Neural crest cell (in vitro differentiated cells): ENCODE measurements at places on chromosomes 16 and 17. TPM values are rescaled to one million over a fixed set of nuclear protein-coding genes. Genes with fewer than 3 reads are reported as not detected.

The PFN1 gene
- total RNA-seq = 626 and 630 TPM in 2 replicates

The SULT1A3 gene
- total RNA-seq = 23.9 and 26.4 TPM in 2 replicates

The KRTAP2-1 gene
- total RNA-seq = not detected in 2 replicates

The RNF43 gene
- 2.0 and 3.2 TPM in 2 replicates for total RNA-seq

The CCL16 gene
- total RNA-seq = not detected in 2 replicates

The TRIM16 gene
- total RNA-seq = 31.8 and 34.8 TPM in 2 replicates

The NSF gene
- 47.9 and 48.7 TPM in 2 replicates for total RNA-seq

The NOS2 gene
- total RNA-seq = 0.66 and 0.91 TPM in 2 replicates

- DNase-seq = no peak
Measured at GRCh38 chr17:48929812-48930165, 14.9 kb downstream of the SNF8 start.

DNA sequence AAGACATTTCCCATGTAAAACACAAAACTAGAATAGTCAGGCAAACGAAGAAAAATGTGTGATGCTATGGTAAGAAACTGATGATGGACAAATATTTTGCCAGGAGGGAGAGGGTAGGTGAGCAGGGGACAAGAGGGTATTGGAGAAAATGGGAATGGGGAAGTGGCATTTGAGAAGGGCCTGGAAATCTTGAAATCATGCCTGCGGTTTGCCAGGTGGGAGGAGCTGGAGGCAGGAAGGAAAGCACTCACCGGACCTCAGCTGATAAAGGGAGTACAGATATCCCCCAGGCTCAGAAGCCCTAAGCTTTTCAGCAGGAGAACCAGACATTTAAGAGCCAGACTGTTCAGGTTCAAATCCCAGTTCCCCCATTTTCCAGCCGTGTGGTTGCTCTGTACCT, 103.6 kb downstream of the GSG1L start:
- no peak for DNase-seq

DNA sequence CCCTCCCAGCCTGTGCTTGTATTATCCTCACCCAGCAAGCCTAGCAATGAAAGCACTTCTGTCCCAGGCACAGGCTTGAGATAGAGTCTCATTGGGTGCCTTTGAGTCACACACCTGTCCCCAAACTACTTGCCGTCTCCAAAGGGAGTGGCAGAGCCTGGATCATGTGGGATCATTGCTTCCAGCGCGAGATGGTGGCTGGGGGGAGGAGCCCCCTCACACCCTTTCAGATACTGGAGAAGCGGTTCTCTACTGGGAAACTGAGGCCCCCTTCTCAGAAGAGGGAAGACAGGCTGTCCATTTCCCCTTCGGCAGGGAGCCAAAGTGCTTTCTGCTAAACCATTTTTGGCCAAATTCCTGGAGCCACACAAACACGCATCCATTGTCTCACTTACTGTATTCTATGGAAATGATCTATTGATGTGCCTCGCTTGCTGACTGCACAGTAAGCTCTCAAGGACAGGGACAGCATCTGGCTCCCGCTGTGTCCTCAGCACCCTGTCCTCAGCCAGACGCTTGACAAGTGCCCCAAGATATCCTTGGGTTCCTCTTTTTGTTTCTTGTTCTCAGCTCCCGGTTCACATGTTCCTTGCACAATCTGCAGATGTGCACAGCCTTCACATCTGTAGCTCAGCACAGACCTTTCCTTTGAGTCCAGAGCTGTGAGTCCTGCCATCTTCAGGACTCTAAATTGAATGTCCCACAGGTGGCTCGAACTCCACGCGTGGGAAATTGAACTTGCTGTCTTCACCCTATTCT, 26.0 kb upstream of the DLX3 start:
- no peak for DNase-seq

DNA sequence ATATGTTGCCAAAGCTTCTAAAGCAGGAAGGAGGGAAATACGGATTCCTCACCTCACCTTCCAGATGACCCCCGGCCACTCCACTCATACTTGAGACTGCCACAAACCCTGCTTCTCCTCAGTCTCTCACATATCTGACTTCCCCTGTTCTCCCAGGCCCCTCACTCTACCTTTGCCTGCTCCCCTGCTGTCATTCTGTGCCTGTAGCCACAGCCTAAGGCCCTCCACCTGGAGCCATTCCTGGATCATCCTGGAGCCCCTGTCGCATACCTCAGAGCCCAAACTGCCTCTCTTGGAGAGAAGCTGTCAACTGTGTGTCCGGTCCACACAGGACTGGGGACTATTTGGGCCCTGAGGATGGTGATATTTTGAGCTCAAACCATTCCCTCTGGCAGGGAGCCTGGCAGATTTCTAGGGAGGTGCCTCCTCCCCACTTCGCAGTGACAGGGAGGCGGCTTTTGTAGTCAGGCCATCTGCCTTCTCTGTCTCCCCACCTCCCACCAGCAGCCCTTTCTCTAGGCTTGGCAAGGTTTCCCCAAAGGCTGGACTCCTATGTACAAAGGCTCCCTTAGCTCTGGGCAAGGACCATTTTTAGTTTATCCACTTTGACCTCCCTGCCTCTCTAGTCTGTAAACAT, 2.3 kb upstream of the MED24 start:
- DNase-seq = no peak

DNA sequence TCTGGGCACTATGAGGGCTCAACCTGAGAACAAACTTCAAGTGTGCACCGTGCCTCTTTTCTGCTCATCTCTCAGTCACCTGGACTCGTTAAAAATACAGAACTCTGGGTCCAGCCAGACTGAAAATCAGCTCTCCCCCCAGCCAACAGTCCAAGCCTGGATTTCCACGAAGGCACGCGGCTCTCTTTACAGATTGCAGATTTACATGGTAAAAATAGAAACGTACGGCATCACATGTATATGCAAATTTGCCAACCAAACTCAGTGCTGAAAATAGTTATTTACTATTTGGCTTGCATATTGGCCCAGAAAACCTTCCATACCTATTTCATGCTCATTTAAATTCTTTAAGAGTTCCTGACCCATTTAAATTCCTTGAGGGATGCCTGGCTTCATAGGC, 315.8 kb downstream of the MAF start:
- no peak for DNase-seq

- DNase-seq = no peak
Measured at GRCh38 chr17:61340431-61341209, 59.0 kb upstream of the TBX2 start.

DNA sequence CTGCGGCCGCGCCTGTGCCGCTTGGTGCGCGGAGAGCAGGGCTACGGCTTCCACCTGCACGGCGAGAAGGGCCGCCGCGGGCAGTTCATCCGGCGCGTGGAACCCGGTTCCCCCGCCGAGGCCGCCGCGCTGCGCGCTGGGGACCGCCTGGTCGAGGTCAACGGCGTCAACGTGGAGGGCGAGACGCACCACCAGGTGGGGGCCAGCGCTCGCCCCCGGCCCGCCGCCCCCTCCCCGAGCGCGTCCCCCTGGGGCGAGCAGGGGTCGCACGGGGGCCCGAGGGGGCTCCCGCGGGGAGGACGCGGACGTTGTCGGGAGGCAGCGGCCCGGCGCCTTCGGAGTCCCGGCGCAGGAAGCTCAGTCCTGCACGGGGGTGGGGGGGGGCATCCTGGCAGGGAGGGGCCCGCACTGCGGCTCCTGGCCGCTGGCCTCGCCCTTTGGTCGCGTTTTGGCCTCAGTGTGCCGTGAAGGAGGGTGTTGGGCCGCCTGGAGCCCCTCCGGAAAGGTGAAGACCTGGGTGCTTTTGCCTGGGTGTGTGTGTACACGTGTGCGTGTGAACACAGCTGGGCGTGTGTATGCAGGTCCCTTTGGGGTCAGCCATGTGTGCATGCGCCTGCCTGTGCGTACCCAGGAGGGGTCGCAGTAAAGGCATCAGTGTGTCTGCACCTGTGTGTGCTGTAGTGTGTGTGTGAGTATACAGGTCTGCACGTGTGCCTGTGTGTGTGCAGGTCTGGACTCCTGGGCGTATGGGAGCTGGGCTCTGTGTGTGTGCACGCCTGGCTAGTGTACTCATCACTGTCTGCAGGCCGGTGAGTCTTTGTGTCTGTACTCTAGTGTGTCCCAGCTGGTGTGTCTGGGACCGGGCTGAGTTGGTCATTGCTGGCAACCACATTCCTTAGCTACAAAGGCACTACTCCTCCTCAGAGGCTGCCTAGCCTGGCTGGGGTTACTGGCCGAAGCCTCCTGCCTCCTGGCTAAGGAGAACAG, 615 bp downstream of the NHERF2 start:
- DNase-seq = no peak

GRCh38 chr17:33258296-33258695, 34.8 kb downstream of the ASIC2 start:
- DNase-seq = no peak

DNA sequence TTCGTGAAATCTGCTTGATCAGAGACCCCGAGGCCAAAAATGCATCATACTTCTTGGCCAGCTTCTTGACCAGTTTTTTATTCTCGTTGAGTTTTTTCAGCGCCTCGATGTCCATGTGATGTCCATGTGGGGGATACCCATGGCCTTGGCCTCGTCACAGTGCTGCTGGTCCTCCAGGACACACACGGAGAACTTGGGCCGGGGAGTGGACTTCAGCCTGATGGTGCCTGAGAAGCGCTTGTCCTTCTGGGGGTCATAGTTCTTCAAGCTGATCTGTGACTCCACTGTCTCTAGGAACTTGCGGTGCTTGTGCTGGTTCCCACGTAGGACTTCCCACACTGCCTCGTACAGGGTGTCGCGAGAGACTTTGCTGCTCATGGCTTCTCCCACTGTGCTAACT, 16.7 kb downstream of the COX4I1 start:
- DNase-seq = no peak

- no peak for DNase-seq
Measured at GRCh38 chr17:74070374-74070773, 133.1 kb upstream of the RPL38 start.

DNA sequence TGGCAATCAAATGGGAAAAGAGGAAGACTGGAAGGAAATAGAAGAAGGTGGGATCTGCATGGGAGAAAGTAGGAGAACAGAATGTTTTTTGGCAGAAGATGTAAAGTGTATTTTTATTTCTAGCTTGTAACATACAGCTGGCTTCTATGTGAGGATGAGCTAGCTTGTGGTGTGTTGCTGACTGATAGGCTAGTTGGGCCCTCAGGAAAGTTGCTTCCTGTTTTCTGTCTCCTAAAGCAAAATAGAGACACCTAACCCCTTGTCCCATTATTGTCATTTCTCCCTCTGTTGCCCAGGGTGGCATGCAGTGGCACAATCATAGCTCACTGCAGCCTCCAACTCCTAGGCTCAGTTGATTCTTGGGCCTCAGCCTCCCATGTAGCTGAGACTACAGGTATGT, 15.9 kb downstream of the TNRC6A start:
- DNase-seq = no peak

- DNase-seq = no peak
Measured at GRCh38 chr17:79715098-79715942, 15.4 kb upstream of the ENPP7 start.

DNA sequence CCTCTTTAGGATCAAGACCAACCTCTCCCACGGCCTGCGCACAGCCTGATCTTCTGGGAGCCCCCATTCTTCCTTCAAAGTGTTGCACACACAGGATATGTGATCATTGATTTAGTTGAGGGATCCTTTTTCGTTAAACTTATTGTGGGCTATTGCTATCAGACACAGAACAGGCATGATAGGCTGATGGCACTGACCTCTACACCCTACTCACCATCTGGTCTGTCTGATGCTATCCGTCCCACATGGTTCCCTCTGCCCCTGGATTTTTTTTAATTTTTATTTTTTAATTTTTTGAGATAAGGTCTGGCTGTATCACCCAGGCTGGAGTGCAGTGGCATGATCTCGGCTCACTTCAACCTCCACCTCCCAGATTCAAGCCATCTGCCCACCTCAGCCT, 19.2 kb upstream of the LITAF start:
- DNase-seq = no peak
